Stomach (tissue), 19 donors: ENCODE measurements at places on chromosomes 5 and 9. TPM values are rescaled to one million over a fixed set of nuclear protein-coding genes. Genes with fewer than 3 reads are reported as not detected.

GRCh38 chr9:108751369-108751768, 104.4 kb downstream of the ACTL7B start:
- no peak overlapping the region for H3K27ac ChIP-seq
- H3K27me3 ChIP-seq, result no peaks in the 10 kb centered on the region
- H3K4me3 ChIP-seq, result no peak overlapping the region
- no peaks in the 10 kb centered on the region for H3K36me3 ChIP-seq

- DNase-seq, result no peak
- no peaks in the 10 kb centered on the region for H3K4me1 ChIP-seq
- H3K4me3 ChIP-seq, result no peak overlapping the region
- no peak overlapping the region for H3K27ac ChIP-seq
- H3K36me3 ChIP-seq, result no peaks in the 10 kb centered on the region
- no peaks in the 10 kb centered on the region for H3K27me3 ChIP-seq
Observed at GRCh38 chr5:105968981-105969380, 1701.8 kb downstream of the EFNA5 start.

GRCh38 chr9:110942522-110942921, 95.7 kb downstream of the LPAR1 start:
- no peak for DNase-seq
- no peaks in the 10 kb centered on the region for H3K27me3 ChIP-seq
- no peak overlapping the region for H3K4me3 ChIP-seq
- peaks cover 15% of the 10 kb centered on the region for H3K36me3 ChIP-seq
- H3K4me1 ChIP-seq, result peaks cover 10% of the 10 kb centered on the region

DNA sequence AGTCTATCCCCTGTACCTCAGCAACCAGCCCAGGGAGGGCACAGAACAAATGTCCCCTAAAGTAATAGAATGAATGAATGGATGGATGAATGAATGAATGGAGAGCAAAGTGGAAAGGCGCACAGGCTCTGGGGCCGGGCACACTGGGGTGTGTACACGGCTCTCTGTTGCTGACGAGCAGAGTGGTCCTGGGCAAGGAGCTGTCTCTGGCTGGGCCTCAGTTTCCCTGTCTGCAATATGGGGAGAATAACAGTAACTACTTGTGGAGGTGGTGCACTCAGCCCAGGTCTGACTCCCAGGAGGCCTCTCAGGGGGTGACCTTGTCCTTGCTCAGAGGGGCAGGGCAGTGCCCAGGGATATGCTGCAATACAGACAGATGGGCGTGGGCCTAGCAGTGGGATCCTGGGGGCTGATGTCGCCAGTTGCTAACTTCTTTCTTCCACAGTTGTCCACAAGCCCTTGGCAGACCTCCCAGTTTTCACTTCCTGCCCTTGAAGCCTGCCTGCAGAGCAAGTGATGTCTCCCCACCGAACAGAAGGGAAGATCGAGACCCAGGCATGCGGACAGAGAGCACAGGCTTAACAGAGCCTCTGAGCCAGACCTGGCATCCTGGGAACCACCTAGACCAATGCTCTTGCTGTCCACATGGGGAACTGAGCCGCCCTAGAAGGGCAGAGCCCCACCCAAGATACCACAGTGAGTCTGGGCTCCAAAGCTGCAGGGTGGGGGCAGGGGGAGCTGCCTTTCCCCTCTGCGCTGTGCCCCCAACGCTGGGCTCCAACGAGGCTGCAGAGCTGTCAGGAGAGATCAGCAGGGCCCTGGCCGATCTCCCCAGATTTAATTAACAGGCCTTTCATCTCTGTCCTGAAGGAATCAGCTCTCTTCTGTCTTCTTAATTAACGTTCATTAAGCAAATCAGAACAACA, 13.6 kb upstream of the LAMC3 start:
- DNase-seq, result no peak
- peaks cover 90% of the 10 kb centered on the region for H3K27me3 ChIP-seq
- no peaks in the 10 kb centered on the region for H3K4me1 ChIP-seq
- H3K4me3 ChIP-seq, result no peak overlapping the region
- no peak overlapping the region for H3K27ac ChIP-seq

DNA sequence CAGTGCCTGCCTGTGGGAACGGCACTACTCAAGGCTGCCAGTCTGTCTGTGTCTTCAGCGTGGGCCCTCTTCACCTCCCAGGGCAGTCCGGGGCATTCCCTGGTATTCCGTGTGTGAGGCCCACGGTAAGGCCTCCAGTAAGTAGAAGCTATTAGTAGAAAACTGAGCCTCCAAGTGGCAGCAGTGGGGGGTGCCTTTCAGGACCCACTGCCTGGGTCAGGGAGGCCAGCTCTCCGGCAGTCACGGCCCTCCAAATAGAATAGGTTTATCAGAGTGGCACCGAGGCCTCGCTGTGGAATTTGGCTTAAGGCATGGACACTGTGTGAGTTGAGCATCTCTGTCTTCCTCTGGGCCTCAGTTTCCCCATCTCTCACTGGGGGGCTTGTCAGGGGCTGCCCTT, 23.1 kb downstream of the ADAMTSL2 start:
- H3K4me1 ChIP-seq, result peaks cover 4% of the 10 kb centered on the region
- H3K36me3 ChIP-seq, result peaks cover 8% of the 10 kb centered on the region
- DNase-seq, result no peak
- no peaks in the 10 kb centered on the region for H3K27me3 ChIP-seq

DNA sequence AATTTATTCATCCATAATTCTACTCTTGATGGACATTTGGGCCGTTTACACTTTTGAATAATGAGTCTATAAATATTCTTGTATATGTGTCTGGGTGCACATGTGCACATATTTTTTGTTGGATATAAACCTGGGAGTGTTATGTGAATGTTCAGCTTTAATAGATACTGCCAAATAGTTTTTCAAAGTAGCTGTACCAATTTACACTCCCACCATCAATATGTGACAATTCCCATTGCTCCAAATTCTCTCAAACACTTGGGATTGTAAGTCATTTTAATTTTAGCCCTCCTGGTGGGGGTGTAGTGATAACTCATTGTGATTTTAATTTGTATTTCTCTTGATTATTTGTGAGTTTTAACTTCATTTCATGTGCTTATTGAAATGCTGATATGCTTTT, 114.9 kb downstream of the GRIA1 start:
- no peaks in the 10 kb centered on the region for H3K27me3 ChIP-seq
- no peak overlapping the region for H3K27ac ChIP-seq
- no peak overlapping the region for H3K4me3 ChIP-seq
- DNase-seq, result no peak
- H3K4me1 ChIP-seq, result no peaks in the 10 kb centered on the region
- no peaks in the 10 kb centered on the region for H3K36me3 ChIP-seq

DNA sequence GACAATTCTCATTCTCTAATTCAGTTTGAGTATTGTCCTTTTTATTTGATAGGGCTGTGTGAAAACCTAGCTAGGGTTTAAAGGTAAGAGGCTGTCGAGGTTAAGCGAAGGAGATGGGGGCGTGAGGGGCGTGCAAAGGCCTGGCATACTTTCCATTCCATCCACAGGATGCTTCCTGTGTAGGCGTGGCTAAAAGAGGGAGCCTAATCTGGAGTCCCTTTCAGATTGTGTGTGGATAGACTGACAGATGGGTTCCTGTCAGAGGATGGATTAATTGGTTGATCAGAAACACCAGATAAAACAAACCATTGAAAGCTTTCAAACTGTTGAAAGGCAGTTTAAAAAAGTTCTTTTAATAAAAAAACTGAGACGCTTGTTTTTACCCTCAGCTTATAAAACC, 1.1 kb upstream of the ELL2 start:
- peak overlapping the region; percentile 78 for H3K4me3 ChIP-seq
- no peaks in the 10 kb centered on the region for H3K36me3 ChIP-seq
- no peak for DNase-seq
- H3K27ac ChIP-seq, result peak overlapping the region; percentile 64

DNA sequence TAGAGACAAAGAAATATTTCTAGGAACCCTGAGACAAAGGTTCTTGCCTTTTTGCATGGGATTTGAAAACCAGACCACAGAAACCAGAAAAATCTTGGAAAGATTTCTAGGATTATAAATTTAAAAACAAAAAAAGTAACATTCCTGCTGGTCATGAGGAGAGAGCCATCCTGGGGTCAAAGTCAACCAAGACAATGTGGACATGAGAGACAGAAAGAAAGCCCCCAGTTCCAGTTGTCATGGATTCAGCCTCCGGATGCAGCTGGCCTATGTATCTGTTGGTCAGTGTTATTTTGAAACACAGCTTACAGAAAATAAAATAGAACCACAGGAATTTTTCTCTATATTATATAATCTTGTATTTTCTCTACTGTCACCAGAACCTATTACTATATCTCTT, 24.4 kb upstream of the RGMB start:
- DNase-seq, result no peak
- no peak overlapping the region for H3K27ac ChIP-seq
- H3K4me1 ChIP-seq, result no peaks in the 10 kb centered on the region
- H3K4me3 ChIP-seq, result no peak overlapping the region
- no peaks in the 10 kb centered on the region for H3K27me3 ChIP-seq

- no peaks in the 10 kb centered on the region for H3K4me1 ChIP-seq
- no peak overlapping the region for H3K4me3 ChIP-seq
- no peak overlapping the region for H3K27ac ChIP-seq
- H3K36me3 ChIP-seq, result no peaks in the 10 kb centered on the region
- peak; percentile 24 for DNase-seq
Observed at GRCh38 chr9:1340390-1340789, 290.2 kb downstream of the DMRT2 start.

GRCh38 chr5:107230367-107230766, 440.4 kb downstream of the EFNA5 start:
- no peak overlapping the region for H3K4me3 ChIP-seq
- no peak for DNase-seq
- no peak overlapping the region for H3K27ac ChIP-seq

- H3K27me3 ChIP-seq, result no peaks in the 10 kb centered on the region
- no peak overlapping the region for H3K27ac ChIP-seq
- no peak overlapping the region for H3K4me3 ChIP-seq
- DNase-seq, result no peak
- no peaks in the 10 kb centered on the region for H3K4me1 ChIP-seq
- no peaks in the 10 kb centered on the region for H3K36me3 ChIP-seq
Observed at GRCh38 chr9:126935630-126936029, 21.0 kb downstream of the RALGPS1 start.

GRCh38 chr9:3912817-3913216, 387.0 kb upstream of the RFX3 start:
- no peaks in the 10 kb centered on the region for H3K27me3 ChIP-seq
- DNase-seq, result no peak
- no peak overlapping the region for H3K4me3 ChIP-seq
- H3K4me1 ChIP-seq, result no peaks in the 10 kb centered on the region
- no peak overlapping the region for H3K27ac ChIP-seq
- no peaks in the 10 kb centered on the region for H3K36me3 ChIP-seq

DNA sequence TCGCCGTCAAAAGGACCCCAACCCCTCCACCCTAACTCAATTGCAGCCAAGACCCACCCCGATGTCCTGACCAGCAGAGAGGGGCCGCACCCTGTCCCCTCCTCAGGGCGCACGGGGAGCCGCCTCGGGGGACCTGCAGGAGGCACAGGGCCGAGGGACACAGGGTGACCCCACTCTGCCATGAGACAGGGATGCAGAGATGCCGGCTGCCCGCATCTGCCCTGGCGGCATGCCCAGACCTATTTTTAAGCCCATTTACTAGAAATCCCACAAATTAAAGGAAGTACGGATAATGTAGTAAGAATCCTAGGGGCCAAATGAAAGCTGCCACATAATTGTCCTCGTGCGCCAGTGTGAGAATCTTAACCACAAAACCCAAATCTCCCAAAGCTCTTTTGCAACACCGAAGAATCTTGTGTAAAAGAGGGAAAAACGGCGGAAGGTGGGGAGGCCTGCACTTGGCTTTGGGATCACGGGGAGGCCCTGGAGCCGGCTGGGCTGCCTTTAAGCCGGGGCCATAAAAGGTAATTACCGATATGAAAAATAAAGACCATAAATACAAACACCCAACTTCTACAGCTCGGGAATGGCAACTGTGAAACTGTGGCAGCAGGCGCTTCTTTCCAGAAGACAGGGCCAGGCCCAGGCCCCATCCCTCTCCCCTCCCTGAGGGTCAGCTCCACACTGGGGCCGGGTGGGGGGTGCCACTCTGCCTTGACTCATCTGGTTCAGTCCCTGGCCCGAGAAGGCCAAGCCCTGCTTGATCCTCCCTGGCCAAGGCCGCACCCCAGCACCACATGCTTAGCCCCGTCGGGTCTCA, 35.0 kb downstream of the NACC2 start:
- no peak overlapping the region for H3K4me3 ChIP-seq
- no peak for DNase-seq
- peaks cover 72% of the 10 kb centered on the region for H3K4me1 ChIP-seq
- no peak overlapping the region for H3K27ac ChIP-seq
- H3K36me3 ChIP-seq, result no peaks in the 10 kb centered on the region

GRCh38 chr9:96655198-96655851, at the start of gene PRXL2C:
Gene PRXL2C, minus strand, starts transcription at chr9:96655317. Its CDS starts 36 bp downstream, at chr9:96655281.
- H3K27me3 ChIP-seq, result no peaks in the 10 kb centered on the region
- H3K4me1 ChIP-seq, result peaks cover 41% of the 10 kb centered on the region
- peaks cover 6% of the 10 kb centered on the region for H3K36me3 ChIP-seq

DNA sequence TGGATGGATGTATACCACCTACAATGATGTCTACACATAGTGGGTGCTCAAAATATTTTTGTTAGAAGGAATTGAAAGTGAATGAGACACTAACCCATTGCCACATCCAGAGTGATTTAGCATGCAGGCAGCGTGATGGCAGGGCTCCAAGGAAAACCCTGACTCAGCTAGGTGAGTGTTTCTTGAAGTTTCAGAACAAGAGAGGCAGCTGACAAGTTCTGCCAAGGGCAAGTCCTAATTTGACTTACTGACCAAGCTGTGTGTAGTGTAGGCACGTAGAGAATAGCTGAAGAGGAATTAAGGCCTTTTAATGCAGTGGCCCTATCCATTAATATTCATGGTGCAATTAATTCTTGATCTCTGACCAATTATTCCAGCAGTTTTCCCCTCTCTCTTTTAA, 107.8 kb upstream of the ATP10B start:
- H3K36me3 ChIP-seq, result no peaks in the 10 kb centered on the region
- DNase-seq, result peak; percentile 56
- H3K4me3 ChIP-seq, result no peak overlapping the region
- H3K27ac ChIP-seq, result no peak overlapping the region

GRCh38 chr9:121141306-121141705, 60.4 kb downstream of the RAB14 start:
- DNase-seq, result no peak
- H3K27me3 ChIP-seq, result no peaks in the 10 kb centered on the region
- no peaks in the 10 kb centered on the region for H3K4me1 ChIP-seq
- H3K4me3 ChIP-seq, result no peak overlapping the region
- peaks cover 41% of the 10 kb centered on the region for H3K36me3 ChIP-seq

- no peaks in the 10 kb centered on the region for H3K4me1 ChIP-seq
- H3K27ac ChIP-seq, result no peak overlapping the region
- H3K27me3 ChIP-seq, result peaks cover 89% of the 10 kb centered on the region
- DNase-seq, result no peak
Observed at GRCh38 chr9:134966697-134967546, 49.2 kb upstream of the FCN1 start.

TLX3 gene
- not detected for polyA plus RNA-seq

TAS2R1 gene
- not detected for polyA plus RNA-seq

DOLK gene
- polyA plus RNA-seq, result 8.1 TPM

DMRT3 gene
- polyA plus RNA-seq, result not detected

IFNE gene
- polyA plus RNA-seq, result not detected

GALT gene
- 20.5 TPM for polyA plus RNA-seq

PCDHAC2 gene
- polyA plus RNA-seq, result 0.19 TPM

TAL2 gene
- polyA plus RNA-seq, result not detected

SPATA6L gene
- 2.3 TPM for polyA plus RNA-seq

LHX3 gene
- polyA plus RNA-seq, result not detected

MRPL36 gene
- polyA plus RNA-seq, result 90.0 TPM

PCDHB2 gene
- 0.61 TPM for polyA plus RNA-seq

NMUR2 gene
- not detected for polyA plus RNA-seq

CD274 gene
- 1.1 TPM for polyA plus RNA-seq
